ENCODE measurements at places on chromosomes 5 and 9.
A peak's percentile ranks its signal among the peaks of the same experiment; 100 is the strongest.

GRCh38 chr9:86764221-86764624 is 183.1 kb downstream of the GAS1 start:
- no peak for DNase-seq

GRCh38 chr5:134964359-134965270 is 3.1 kb upstream of the CATSPER3 start:
- no peak for DNase-seq

- DNase-seq: no peak
These were observed 47.2 kb upstream of the FCN2 start for GRCh38 chr9:134833294-134833880.

GRCh38 chr9:136865768-136866103 is 372 bp downstream of the EDF1 start:
- DNase-seq: peak; percentile 48

- DNase-seq: no peak
These were observed 205.0 kb upstream of the RAD23B start for GRCh38 chr9:107078061-107078460.

DNA sequence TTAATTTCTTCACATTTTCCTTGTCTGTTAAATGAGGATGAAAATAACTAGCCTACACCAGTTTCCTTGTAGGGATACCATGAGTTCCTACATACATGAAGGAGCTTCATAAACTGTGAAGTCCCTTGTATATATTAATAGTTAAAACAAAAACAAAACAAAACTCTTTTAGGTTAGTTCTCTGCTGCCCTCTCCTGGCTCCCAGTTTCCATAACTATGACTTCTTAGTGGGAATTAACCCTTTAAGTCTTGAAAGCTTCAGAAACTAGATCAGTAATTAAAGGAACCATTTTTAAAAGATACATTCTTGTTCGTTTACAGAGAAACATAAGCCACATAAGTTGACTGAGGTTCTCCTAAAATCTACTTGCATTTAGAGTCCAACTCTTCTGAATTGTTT is 500.0 kb upstream of the C9orf72 start:
- no peak for DNase-seq

- no peak for DNase-seq
These were observed 57.7 kb downstream of the FGF10 start for GRCh38 chr5:44331471-44332050.

DNA sequence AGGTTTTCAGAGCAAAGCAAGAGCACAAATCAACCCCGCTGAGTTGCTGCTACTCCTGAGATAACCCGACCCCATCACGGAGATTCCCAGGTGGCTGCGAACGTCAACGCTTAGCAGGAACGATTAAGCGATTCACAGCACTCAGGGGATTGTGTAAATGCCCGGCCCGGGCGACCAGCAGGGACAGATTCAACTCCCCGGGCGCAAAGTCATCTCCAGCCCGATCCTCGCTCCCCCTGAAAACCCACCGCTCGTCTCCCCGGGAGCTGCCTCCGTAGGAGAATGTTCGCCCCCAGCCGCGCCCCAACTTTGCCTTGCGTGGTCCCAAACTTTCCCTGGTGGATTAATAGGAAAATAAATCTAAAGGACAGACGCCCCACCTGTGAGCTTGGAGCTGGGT is 685 bp downstream of the SLC24A2 start:
- no peak for DNase-seq

DNA sequence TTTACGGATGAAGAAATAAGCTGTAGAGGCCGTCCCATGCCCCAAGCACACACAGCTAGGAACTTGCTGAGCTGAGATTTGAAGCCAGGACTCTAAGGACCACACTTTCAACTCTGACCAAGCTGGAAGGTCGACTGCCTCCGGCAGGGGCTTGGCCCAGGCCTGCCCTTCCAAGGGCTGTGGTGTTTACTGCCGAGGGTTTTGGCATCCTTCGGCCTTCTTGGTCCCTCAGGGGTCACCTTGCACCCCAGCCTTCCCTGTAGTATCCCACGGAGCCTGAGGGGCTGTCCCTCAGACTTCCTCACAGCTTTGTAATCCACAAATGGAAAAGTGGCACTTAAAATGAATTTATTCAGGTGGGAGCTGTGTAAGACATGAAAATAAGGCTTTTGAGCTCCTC is 83.7 kb upstream of the SPRY4 start:
- no peak for DNase-seq

- no peak for DNase-seq
These were observed 171.7 kb downstream of the ATPSCKMT start for GRCh38 chr5:10077791-10078545.

DNA sequence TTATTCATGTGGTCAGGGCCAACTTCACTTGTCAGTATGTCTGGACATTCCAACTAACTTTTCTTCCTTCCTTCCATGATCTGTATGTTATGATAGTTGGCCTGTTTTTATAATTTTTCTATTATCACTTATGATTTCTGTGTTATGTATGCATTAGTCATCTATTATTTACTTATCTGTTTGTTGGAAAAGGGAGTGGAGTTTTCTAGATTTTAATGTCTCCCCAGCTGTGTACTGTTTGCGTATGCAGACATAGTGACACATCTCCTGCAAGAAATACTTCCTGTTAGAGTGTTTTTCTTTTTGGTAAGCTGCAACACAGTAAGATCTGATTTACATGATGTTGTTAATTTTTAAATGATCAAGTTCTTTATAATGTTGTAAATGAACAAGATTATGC is 8.7 kb upstream of the INSYN2B start:
- DNase-seq: no peak

- DNase-seq: no peak
These were observed 64.2 kb upstream of the OLFM1 start for GRCh38 chr9:135023088-135023785.

DNA sequence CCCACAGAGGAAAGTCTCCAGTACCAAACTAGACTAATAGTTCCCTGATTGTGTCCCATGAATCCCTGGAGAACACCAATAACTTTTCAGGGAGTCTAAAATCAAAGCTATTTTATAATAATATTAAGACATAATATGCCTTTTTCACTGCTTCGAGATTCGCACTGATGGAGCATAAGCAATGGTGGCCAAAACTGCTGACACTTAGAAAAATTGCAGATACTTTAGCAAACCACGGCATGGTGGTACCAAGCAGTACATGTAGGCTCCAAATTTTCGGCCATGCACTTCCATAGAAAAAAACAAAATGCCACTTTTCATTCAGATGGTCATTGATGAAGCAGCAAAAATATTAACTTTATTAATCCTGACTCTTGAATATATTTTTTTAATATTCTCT is 100.3 kb upstream of the PCSK1 start:
- no peak for DNase-seq

DNA sequence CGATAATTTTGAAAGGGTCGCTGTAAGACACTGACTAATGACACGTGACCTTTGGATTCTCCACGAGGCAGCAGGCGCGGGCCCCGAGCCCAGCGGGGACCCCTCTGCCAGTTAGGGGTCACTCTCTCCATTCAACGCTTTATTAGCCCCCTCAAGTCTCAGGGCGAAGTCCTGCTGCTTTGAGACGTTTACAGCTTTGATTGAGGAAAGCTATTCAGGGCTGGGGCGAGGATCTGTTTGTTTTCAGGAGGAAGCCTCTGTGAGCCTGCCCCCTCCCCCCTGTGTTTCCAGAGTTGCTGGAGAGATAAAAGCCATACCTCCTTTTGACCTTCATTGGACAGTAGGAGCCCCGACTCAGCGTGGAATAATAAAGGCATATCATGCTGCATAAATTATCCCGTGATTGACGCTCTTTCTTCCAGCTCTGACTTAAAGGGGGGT is 31.4 kb upstream of the MSX2 start:
- no peak for DNase-seq

- DNase-seq: no peak
These were observed 36.0 kb upstream of the TTC23L start for GRCh38 chr5:34802834-34803563.

All from GM12891 (cell line).